ENCODE measurements at places on chromosomes 13 and 19.

GRCh38 chr13:107681600-107681999 is 533.7 kb downstream of the LIG4 start:
- DNase-seq: no peak

- DNase-seq: no peak
Observed at GRCh38 chr19:1844513-1845124, 3.7 kb downstream of the REXO1 start.

DNA sequence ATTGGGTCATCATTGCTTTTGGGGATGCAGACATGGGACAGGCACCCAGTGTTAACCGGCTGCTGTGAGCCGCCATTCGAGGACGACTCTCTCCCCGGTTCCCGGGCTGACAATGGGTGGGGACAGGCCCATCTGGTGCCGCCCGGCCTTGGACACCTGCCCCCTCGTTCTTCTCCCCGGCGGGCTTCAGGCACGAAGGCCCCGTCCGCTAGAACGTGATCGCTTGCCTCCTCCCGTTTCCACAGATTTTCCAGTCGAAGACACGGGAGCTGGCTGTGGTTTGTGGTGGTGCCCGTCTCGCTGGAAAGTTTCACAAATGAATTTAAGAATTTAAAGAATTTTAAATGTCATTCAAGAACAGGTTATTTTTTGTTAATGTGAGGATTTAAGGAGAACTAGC is 2.0 kb downstream of the PALM start:
- DNase-seq: no peak

DNA sequence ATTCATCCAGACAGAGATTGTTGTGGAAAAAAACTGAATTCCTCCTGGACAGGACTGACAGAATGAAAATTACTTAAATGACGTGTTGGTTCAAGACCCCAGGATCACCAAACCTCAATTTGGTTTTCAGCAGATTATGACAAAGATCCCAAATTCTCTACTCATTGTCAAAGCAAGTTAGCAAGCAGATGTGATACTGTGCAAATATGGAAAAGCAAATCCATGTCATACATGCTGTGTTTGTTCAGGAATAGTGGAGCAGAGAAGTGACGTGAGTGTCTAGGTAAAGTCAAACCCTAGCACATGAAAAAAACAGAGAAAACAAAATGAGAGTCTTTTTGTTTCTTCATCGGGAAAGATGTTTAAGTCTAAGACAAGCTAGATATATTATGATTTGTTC is 169.2 kb upstream of the NBEA start:
- DNase-seq: no peak

- DNase-seq: no peak
Observed at GRCh38 chr19:34325981-34326787, 38.8 kb upstream of the GPI start.
